ENCODE measurements at places on chromosomes 3 and 15.

DNA sequence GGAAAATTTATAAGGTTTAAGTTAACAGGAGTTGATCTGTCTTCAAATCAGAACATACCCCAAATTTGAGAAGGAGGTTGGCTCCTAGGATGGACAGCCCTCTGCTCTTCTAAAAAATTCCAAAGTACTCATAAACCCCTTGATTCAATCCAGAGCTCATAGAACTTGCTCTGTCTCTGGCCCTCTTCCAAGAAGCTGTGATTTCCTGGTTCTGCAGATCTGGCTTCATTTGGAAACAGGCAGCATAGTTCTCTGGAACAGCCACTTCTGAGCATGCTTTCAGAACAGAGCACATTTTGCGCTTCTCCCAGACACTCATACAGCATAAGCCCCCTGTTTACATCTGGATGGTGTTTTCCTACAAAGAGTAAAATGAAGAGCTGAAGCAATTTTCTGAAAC lies 96.7 kb downstream of the KBTBD8 start:
- DNase-seq: no peak

GRCh38 chr15:82137261-82137660 lies 91.4 kb upstream of the MEX3B start:
- DNase-seq: no peak

DNA sequence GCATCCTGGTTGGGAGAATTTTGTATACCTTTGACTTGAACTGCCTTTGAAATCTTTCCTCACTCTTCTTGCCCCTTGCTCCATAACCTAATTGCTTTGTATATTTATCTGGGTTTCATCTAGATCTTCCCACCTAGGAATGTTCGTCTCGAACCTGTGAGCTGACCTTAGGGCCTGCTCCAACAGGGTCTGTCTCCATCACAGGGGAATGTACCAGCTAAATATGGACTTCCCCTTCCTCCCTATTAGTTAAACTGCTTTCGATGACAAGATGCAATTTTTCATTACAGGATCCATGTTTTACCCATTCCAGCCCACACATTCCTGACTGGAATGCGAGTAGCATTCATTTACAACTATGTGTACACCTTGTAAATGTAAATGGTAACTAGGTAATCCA lies 10.6 kb upstream of the ETV5 start:
- DNase-seq: no peak

- DNase-seq: no peak
Observed at GRCh38 chr3:124577494-124578167, 152.6 kb upstream of the UMPS start.

GRCh38 chr15:71182522-71182921 lies 67.3 kb downstream of the THSD4 start:
- no peak for DNase-seq

DNA sequence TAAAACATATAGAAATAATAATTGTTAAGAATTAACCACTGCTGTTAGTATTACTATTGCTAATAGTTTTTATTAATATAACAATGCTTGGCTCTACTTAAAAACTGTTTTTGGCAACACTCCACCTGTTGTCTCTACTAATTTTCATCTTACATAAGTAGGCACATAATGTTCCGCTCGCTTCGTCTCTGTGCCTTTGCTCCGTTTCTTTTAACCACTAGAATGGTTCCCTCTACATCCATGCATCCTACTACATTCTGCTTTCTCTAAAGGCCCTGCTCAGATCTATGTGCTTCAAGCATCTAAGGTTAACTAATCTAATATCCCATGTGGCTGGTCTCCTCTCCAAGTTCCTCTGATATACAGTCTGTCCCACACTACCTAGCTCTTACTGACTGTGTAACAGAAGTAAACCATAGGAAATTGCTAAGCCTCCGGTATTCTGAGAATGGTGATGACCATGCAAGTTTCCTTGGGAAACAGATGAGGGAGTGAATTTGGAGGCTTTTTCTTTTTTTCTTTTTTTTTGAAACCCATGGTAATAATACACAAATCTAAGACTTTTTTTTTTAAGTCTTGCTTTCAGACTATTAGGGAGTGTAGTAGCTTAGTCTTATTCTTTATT lies 138.3 kb downstream of the P3H2 start:
- DNase-seq: no peak

DNA sequence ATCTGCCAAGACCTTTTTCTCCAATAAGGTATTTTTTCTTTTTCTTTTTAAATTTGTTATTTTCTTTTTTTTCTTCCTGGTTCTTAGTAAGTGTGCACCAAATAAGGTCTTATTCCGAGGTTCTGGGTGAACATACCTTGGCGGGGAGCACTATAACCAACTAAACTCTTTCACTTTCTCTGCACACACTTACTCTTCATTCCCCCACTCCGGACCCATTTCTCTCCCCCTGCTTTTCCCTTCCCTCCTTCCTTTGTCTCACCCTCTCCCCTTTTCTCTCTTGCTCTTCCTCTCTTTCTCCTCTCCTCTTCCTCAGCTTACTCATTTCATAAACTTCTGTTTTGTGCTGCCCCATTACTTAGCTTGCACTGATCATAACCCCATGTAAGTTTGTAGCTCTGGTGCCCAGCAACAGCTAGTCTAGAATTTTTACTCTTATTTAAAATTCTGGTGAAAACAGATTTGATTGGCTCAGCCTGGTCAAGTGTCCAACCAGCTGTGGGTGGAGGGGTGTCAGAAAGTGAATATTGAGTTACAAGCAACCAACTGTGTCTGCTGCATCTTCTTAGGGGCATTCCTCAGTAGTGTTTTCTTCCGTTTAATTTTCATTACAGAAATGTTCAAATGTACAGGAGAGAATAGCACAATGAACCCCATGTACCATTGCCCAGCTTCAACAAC lies 297.5 kb downstream of the SHQ1 start:
- DNase-seq: no peak

GRCh38 chr15:67083135-67083762 lies 17.8 kb downstream of the SMAD3 start:
- no peak for DNase-seq

DNA sequence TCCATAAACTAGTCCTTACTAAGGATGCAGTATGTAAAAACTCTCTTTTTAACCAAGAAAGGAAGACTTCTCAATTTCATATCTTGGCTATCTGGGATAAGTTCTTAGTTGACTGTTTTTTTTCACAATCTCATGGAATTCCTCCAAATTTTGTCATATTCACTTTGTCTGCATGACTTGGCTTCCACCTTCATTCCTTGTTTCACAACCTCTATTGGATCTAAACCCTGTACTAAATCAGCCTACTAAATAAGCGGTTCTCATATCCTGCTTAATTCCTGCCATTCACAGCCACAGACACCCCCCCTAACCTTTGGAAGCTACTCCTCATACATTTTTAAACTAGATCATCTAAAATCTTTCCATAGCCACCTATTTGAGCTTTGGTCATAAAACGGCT lies 370.6 kb upstream of the NAALADL2 start:
- no peak for DNase-seq

DNA sequence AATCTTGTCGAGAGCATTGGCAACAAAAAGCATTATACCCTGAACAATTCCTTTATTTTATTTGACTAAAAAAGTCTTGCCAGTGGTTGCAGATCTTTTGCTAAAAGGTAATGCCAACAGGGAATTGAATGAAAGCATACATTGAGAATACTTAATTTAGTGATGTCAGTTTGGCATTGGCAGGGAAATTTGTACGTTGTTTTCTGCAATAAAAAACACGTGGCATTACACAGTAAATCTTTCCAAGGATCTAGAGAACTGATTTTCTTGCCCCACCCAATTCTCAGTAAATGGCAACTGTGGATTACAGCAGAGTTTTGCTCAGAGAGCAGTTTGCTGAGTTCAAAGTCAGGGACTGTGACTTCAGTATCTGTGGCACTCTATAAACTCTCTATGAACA lies 38.3 kb upstream of the IGSF10 start:
- DNase-seq: no peak

DNA sequence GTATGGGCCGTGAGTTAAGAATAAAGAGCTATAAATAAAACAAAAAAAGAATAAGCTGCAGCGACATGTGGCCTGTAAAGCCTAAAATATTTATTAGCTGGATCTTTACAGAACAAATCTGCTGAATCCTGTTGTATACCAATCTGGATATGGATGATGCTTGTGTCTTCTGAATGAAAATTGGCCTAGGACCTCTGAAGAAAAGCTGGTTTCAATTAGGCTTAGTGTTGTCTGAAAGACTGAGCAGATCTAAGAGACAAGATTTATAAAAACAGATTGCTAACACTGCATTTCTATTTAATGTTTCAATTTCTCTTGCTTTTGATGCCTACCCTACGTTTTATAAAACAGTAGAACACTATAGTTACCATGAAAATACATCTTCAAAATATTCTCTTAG lies 57.9 kb downstream of the ST3GAL6 start:
- no peak for DNase-seq

DNA sequence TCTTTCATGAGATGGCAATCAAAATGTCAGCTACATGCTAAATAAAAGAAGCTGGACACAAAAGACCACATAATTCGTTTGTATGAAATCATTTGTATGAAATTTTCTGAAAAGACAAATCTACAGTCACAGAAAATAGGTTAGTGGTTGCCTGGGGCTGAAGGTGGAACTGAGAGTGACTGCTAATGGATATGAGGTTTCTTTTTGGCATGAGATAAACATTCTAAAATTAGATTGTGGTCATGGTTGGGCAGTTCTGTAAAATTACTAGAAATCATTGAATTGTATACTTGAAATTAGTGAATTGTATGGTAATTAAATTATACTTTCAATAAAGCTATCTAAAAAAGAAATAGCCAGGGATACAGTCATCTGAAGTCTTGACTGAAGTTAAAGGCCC lies 2.7 kb upstream of the DMXL2 start:
- DNase-seq: no peak

DNA sequence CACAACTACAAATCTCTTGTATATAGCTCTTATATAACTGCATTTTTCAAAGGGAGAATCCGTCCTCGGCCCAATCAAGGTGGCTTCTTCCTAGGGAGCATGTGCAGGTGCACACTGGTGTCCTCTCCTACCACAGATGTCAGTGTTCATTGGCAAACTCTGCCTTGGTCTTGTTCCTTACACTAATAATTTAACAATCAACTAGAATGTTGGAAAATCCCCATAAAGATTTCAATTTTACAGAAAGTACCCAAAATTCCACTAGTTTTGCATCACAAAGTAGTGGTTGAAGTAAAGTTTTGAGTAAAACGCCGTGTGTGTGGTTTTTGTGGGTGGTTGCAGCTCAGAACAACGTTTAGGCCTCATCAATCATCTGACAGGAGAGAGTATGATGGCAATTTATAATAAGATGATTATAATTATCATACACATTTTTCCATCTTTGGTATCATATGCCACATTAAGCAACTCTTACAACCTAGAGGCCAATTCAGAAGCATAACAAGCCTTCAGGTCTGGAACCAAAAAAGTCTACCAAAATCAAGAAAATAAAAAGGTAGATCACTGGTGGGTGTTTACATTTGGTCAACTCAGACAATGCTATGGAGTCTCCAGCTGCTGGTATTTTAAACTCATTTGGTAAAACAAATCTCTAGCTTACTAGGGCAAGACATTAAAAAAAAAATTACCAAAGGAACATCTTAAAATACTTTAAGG lies 128.9 kb upstream of the BHLHE40 start:
- DNase-seq: no peak

GRCh38 chr15:67144609-67145311 lies 79.4 kb downstream of the SMAD3 start:
- no peak for DNase-seq

DNA sequence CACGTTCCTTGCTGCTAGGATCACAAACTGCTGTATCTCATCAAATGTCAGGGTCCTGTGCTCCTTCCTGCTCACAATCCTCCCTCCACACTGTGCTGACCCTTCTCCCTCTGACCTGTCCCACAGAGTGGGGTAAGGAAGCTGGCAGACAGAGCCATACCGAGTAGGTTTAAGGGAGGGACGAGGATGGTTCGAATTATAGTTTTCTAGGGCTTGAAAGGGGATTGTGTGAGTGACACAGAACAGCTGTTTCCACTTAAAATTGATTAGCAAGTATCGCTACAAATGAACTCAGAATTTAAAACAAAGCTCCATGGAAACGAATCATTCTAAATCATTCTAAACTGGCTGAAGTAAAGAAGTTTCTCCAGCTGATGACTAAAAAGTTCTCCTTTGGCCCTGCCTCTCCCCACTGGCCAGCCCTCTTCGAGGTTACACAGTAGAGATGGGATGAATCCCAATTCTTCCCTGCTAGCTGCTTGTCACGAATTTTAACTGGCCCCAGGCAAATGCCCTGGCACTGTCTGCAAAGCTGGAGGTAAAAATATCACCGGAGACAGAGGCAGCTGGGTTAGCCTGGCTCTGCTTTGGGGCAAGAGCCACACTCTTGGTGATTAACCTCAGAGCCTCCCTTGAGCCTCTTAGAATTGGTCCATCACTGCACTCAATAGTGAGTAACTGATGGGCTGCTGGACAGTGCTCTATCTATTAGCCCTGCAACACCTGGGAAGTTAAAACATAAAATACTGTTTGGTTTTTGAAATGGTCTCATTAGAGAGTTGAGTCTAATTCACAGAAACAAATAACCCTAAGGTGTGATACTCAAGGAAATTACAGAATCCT lies 194.9 kb downstream of the CHST2 start:
- DNase-seq: no peak

DNA sequence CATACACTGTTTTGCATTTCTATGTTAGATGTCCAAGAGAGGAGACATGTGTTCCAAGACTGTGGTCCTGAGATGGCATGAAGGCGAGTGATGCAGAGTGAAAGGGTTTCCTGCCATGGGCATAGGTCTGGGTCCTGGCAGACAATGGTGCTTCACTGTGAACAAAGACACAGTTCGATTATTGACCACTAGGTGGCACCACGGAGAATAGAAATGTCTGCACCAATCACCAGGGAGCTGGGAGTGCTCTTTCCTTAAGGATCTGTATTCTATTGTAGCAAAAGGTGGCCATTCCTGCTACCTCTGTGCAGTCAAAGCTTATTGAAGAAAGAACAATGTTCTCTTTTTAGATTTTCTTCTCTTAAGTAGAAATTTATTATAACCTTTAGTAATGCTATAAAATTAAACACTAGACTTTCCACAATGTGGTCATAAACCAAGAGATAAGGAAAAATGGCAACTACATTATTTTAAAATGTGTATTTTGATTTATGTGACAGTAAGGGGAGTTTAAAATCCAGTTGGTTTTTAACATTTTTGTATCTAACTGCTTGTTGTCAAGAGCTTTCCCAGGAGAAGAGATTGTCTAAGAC lies 88.7 kb downstream of the GABRG3 start:
- peak; percentile 39 for DNase-seq

DNA sequence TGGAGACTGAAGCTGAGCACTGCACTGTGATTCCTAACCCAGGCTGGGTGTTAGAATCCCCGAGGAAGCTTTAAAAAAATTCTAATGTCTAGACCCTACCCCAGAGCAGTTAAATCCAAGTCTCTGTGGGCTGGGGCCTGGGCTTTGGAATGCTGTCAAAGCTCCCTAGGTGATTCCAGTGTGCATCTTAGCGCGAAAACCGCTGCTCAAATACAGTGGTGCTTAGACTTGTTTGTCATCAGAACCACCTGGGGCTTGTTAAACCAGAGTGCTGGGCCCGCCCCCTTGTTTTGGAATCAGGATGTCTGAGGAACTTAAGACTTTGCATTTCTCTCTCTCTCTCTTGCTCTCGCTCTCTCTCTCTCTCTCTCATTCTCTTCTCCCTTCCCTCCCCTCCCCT lies 20.7 kb downstream of the RHCG start:
- no peak for DNase-seq
